Right atrium auricular region (tissue), 2 donors: ENCODE measurements at places on chromosomes 11 and 22. TPM values are rescaled to one million over a fixed set of nuclear protein-coding genes. Genes with fewer than 3 reads are reported as not detected.

GRAMD1B gene
- 3.8 TPM for total RNA-seq

SLC1A2 gene
- total RNA-seq, result 2.5 TPM

GRCh38 chr11:122095681-122096262, 20.2 kb downstream of the BLID start:
- no peak for DNase-seq

- no peak for DNase-seq
Observed at GRCh38 chr22:30889996-30890480, 78.5 kb downstream of the MORC2 start.

DNA sequence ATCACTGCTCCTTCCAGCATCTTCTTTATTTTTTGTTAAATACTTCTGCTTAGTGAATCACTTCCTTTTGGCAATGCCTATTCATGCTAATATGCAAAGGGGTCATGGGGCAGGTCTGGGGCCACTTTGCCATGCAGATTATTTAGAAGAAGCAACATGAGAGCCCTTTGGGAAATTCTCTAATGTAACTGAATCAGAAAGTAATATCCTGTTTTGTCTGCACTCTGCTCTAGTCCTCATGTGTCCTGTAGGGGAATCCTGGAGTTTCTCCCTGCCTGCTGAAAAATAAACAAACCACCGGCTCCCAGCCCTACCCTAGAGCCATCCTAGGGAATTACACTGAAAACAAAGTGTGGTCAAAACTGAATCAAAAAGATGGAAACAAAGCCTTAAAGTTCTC, 176.5 kb upstream of the POU2AF2 start:
- DNase-seq, result no peak

- DNase-seq, result no peak
Observed at GRCh38 chr11:119371778-119372182, 9.7 kb downstream of the USP2 start.

GRCh38 chr11:128437136-128437535, 150.2 kb downstream of the ETS1 start:
- no peak for DNase-seq
